ENCODE measurements at places on chromosomes 6 and 20. TPM values are rescaled to one million over a fixed set of nuclear protein-coding genes. Genes with fewer than 3 reads are reported as not detected.

DNA sequence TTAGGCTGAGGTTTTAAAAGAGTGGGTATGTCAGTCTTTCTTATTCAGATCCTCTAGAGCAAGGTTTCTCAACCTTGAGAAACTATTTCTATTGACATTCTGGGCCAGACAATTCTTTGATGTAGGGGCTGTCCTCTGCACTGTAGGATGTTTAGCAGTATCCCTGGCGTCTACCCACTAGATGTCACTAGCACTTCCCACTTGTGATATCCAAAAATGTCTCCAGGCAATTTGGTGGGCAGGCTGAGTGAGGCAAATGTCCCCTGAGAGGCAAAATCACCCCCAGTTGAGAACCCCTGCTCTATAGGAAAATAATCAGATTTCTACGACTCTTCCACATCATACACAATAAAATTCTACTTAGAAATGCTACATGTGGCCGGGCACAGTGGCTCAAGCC, 7.7 kb upstream of the ZKSCAN8 start:
- DNase-seq: peak; percentile 75

- DNase-seq: no peak
Observed at GRCh38 chr20:25576783-25577530, 8.4 kb downstream of the NINL start.

- no peak for DNase-seq
Observed at GRCh38 chr6:118679327-118679901, 28.0 kb upstream of the CEP85L start.

DNA sequence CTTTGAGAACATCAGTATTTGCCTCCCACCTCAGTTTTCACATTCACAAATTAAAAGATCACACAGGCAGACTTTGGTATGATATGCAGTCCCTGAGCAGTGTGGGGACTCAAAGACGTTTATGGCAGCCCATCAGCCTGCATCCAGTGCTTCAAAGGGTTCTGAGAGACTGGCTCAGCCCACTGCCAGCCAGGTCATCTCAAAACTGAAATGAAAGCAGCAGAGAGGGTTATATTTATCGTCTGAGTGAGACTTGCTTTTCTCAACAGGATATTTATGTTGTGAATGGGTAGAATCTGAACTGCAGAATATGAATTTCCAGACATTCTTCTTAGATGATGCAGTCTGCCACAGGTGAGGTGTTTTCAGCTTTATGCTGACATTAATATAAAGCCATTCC, 159.8 kb downstream of the NRN1 start:
- no peak for DNase-seq

GRCh38 chr20:50957276-50957675, 1.1 kb downstream of the DPM1 start:
- no peak for DNase-seq

DNA sequence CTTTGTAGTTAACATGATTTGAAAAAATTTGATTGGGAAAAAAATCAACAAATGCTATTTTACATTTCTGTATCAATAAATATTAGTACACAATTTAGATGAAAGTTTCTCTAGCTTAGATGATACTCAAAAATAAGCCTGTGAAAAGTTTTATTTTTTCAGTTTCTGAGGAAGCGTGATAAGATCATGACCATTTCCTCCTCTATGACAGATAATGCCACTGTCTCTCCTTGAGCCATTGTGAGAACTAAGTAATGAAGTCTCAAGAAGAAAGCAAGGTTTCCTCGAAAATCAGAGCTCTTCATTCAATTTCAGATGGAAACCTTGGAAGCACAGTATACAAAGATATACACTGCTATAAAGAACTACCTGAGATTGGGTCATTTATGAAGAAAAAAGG, 395.0 kb downstream of the HDGFL1 start:
- no peak for DNase-seq

GRCh38 chr6:170235391-170236125, 55.3 kb downstream of the DLL1 start:
- no peak for DNase-seq

DNA sequence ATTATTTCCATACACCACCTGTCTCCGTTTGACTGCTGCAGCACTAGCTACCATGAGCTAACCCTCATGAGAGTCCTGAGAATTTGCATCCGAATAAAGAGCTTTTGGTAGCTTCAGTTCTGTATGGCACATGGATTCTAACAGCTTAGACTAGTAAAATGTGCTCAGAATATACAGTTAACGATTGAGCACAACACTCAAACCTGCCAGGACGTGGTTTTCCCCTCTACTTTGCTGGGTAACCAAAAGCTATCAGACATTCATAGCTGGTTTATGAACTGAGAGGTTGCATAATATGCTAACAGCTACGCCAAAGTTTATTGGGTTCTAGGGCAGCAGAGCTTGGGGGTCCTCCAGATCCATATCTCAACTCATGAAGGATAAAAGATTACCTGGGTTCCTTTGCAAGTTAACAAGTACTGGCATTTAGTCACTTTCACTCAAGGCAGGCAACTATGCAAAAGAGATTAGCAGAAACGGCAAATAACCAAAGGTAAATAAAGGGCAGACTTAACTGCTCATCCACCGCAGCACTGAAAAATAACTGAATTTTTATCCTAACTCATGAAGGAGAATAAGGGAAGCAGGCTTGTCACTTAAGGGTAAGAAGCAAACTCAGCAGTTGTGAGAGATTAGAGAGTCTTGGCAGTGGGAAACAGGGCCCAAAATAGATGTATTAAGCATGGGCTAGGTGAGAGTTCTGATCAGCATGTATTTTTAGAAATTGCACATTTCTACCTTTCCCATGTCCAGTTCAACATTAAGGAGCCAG, 29.4 kb downstream of the NUDT3 start:
- DNase-seq: no peak

DNA sequence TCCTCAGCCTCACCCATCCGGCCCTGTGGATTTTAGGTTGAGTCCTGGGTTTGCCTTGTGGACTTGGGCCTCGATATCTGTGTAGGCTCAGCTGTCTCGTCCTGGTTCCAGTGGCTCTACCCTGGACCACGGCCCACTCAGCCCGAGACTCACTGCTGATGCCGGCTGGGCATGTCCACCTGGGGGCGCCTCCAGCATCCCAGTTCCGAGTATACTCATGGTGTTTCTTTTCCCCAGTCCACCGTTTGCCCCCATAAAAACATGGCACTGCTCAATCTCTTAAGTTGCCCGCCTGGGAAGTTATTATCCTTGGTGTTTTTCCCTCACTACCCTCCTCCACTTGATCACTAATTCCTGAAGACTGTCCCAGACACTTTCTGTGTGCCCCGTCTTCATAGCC, 99.1 kb downstream of the ARID1B start:
- peak; percentile 44 for DNase-seq

DNA sequence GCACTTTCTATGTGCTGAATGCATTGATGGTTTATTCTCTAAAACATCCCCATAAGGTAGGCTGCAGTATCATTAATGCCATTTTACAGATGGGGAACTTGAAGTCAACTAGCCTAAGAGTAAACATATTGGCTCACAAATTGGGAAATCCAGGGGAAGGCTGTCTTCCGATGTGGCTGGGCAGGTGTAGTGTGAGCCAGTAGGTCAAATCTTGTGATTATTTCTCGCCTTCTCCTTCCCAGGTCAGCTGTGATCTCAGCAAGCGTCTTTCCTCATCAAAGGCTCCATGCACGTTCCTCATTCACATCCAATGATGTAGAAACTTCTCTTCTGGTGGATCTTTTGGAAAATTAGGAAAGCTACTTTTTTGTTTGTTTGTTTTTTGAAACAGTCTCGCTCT, 94.1 kb upstream of the SHLD1 start:
- no peak for DNase-seq

- DNase-seq: no peak
Observed at GRCh38 chr20:25081730-25082497, at the start of gene VSX1. Gene VSX1, minus strand, starts transcription at chr20:25082141. Its CDS starts 45 bp downstream, at chr20:25082096.

DNA sequence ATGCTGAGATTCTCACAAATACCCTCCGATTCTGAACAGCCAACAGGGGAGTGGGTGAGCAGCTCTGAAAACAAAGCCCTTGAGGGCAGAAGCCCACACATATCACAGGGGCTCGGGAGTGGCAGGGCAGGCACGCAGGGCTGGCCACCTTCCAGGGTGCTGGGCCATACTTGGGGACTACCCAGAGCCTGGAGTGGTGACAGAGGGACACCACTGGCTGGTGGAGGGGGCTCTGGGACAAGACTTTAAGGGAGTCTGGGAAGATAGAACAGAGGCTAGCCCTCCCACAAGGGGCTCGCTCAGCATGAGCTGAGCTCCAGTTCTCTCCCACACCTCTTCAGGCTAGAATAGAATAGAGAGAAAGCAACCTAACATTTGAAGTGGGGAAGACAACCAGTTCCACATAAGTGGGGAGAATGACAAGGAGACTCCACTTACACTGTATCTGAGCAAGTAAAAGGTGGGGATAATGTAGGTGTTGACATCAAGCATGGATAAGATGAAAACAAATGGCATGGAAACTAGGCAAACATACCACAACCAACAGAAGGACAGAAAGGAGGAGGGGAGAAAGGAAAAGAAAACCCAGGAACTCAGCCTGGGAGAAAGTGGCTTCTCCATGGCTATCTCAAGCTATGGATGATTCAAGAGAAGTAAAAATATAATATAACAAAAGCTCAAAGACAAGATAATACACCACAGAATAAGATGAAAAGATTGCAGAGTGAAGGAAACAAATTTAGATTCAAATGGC, 7.0 kb downstream of the PPIL1 start:
- no peak for DNase-seq

- no peak for DNase-seq
Observed at GRCh38 chr6:40517654-40518053, 69.5 kb downstream of the LRFN2 start.

- DNase-seq: peak; percentile 18
Observed at GRCh38 chr6:66556936-66557335, 849.9 kb upstream of the EYS start.

DNA sequence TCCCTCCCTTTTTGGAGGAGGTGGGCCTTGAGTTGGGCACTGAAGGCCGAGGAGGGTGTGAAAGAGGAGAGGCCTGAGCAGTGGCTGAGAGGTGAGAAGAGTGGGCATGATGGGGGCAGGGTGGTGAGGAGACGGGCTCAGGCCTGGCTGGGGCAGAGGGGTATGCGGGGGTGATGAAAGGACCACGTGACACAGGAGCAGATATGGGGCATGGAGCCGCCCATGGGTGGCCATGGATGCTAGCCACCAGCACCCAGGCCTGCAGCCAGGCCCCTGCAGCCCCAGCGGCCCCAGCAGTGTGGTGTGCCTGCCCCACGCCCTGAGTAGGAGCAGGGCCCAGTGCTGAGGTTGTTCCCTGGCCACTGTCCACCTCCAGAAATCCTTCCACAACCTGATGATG, 26.5 kb downstream of the UQCC2 start:
- DNase-seq: no peak

GRCh38 chr6:167719920-167720319, 106.8 kb upstream of the AFDN start:
- DNase-seq: no peak

GRCh38 chr20:10074513-10074912, 39.7 kb downstream of the ANKEF1 start:
- DNase-seq: peak; percentile 89

- no peak for DNase-seq
Observed at GRCh38 chr20:15618912-15619311, 954.3 kb downstream of the KIF16B start.

DNA sequence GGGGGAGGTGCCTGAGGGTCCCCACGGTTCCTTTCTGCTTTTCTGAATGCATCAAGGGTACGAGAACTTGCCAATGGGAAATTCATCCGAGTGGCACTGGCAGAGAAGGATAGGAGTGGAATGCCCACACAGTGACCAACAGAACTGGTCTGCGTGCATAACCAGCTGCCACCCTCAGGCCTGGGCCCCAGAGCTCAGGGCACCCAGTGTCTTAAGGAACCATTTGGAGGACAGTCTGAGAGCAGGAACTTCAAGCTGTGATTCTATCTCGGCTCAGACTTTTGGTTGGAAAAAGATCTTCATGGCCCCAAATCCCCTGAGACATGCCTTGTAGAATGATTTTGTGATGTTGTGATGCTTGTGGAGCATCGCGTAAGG, 226.4 kb downstream of the SMOC2 start:
- no peak for DNase-seq

GRCh38 chr6:122791310-122791679, 2.2 kb downstream of the SMPDL3A start:
- peak; percentile 39 for DNase-seq

- no peak for DNase-seq
Observed at GRCh38 chr6:46014511-46015118, 1.0 kb downstream of the CLIC5 start.

DNA sequence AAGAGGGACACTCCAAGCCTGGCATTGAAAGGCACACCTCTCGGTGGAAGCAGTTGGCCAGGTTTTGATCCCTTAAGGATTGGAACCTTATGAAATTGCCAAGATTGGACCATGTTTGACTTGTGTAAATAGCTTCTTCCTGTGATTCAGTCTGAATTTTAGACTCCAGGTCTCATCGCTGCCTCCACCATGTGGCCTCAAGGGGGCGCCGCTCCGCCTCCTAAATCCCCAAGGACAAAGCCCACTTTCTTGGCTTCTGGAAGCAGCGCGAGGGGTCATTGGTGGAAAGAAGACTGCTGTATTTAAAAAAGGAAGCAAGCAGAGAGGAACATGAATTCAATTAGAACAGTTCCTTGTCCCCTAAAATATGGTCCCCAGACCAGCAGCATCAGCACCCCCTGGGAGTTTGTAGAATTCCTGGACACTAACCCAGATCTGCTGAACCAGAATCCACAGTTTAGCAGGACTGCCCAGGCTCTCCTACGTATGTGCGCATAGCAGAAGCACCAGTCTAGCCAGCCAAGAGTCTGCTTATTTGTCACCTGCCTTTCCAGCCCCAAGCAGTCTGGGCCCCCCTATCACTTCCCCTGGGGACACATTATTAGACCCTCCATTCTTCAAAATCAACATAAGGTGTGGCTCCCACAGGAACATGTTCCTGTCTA, 108.5 kb downstream of the LY86 start:
- peak; percentile 91 for DNase-seq

DNA sequence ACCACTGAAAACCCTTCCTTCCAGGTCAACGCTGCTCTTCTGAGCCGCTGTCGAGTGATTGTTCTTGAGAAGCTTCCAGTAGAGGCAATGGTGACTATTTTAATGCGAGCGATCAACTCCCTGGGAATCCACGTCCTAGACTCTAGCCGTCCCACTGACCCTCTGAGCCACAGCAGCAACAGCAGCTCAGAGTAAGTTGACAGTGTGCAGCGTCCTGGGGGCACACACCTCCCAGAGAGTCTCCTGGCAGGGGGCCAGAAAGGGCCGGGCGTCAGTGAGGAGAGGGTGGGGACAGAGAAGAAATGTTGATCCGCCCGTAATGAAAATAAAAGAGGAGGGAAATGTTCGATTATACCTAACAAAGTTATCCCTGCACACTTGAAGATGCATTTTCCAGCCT, 5.0 kb downstream of the WRNIP1 start:
- DNase-seq: no peak

CST2 gene
- total RNA-seq: not detected

SEL1L2 gene
- total RNA-seq: not detected

HDAC2 gene
- total RNA-seq: 266 TPM

LPA gene
- not detected for total RNA-seq

SOBP gene
- total RNA-seq: 3.3 TPM

NAA20 gene
- 82.6 TPM for total RNA-seq

UNC5CL gene
- total RNA-seq: 1.2 TPM

NRN1 gene
- total RNA-seq: 46.1 TPM

ACSS1 gene
- total RNA-seq: 3.9 TPM

ZNF391 gene
- 2.8 TPM for total RNA-seq

LY6G5C gene
- total RNA-seq: 3.9 TPM

BMP5 gene
- 0.49 TPM for total RNA-seq

BNIP5 gene
- not detected for total RNA-seq

OVOL2 gene
- total RNA-seq: not detected

PPP2R5D gene
- 77.1 TPM for total RNA-seq
